ENCODE measurements at places on chromosomes 6 and 20.

DNA sequence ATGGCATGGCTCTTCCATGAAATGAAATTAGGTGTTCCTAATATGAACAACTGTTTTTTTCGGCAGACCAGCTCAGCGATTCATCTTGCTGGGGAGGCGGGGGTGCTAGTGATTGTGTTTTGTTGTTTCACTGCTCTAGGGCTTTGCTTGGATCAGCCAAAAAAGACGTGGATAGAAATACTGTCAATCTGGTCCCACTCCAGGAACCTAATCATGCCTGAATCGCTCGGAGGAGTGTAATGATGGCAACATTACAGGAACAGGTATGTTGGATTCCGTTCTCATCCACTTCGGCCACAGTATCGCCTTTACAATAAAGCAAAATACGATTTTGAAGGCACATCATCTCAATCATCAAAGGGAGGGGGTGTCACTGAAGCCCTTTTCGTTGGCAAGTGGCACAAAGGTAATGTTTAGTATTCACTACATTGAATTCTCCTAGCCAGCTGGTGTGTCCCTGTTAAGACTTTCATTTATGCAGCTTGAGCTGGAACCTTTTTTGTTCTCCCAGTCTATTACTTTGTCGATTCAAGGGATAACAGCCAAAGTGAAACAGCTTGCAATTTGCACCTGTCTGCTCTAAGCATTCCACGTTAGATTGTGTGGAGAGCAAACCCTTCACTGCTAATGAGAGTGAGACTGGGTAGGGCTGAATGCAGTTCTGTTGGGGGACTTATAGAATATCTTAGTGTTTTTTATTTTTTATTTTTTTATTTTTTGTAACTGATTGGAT is 477.7 kb downstream of the TFAP2A start:
- DNase-seq, result no peak

DNA sequence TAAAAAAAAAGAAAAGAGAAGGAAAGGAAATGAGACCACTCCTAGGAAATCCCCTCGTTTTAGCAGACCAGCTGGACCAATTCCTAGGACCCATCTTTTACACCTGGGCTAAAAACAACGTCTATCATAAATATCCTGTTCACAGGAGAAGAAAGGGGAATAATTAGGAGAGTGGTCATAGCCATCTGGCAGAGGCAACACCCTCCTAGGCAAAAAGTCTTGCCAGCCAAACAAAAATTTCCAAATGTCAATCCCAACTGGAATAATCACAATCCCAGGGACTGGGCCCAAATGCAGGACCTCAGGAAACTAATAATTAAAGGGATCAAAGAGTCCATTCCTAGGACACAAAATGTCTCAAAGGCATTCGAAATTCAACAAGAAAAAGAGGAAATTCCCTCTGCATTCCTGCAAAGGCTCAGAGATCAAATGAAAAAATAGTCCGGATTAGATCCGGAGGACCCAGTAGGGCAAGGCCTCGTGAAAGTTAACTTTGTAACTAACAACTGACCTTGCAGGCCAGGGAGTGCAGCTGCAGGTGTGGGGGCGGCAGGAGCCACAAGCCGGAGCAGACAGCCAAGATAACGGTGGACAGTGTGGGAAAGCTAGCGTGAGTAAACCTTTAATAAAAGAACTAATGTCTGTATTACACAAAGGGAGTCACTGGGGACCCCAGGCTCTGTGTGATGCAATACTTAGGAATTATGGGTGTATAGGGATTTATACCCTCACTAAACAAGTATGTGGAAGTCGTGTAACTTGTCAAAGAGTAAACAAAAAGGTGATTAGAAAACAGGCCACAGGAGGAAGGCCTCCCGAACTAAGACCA is 11.7 kb downstream of the LCA5 start:
- no peak for DNase-seq

GRCh38 chr6:157019733-157020132 is 242.6 kb downstream of the ARID1B start:
- no peak for DNase-seq

- peak; percentile 26 for DNase-seq
Observed at GRCh38 chr20:52191916-52192718, 538 bp upstream of the ZFP64 start.

- DNase-seq, result no peak
Observed at GRCh38 chr6:35296931-35297600, 552 bp upstream of the DEF6 start.

- no peak for DNase-seq
Observed at GRCh38 chr6:138597336-138597735, 98.0 kb upstream of the NHSL1 start.

GRCh38 chr6:109527989-109528388 is 45.0 kb upstream of the ZBTB24 start:
- no peak for DNase-seq

DNA sequence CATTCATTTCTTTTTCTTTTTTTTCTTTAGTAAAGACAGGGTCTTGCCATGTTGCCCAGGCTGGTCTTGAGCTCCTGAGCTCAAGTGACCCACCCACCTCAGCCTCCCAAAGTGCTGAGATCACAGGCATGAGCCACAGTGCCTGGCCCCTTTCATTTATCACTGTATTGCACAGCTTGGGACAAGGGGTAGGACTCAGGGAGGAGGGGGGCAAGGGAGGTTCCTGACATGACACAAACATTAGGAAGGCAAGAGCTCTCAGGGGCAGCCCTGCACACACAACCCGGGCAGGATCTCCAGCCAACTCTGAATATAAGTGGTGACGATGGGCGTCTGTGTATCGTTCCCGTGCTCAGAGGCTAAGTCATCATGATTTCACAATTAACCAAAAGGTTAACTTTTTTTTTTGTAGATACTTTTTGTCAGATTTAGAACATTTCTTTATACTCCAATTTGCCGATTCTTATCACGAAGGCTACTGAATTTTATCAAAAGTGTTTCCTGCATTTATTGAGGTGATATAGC is 19.9 kb downstream of the SLC2A4RG start:
- no peak for DNase-seq

DNA sequence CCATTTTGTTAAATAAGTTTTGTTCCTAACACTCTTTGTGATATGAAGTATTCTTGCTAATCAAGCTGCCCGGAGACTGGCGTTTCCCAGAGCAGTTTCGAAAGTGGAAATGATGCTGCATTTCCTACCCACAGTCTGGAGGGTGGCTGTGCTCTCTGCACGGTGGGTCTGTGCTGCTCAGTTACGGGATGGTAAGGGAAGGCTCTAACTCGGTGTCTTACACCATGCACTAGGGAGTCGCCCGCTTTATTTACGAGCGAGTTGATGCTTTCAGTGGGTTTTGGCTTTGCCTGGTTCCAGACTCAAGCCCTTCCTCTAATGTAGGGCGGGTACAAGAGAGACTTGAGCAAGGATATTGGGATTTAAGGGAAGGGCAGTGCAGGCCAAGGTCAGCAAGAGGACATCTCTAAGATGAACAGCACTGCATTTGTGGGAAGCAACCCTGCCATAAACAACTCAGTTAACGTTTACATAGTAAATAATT is 180.1 kb upstream of the AKAP12 start:
- DNase-seq, result no peak

GRCh38 chr6:166553563-166554271 is 32.8 kb downstream of the RAMACL start:
- no peak for DNase-seq

Measured in activated CD8-positive, alpha-beta memory T cell treated with anti-CD3 and anti-CD28 coated beads for 1 hour (primary cell).